Brain (organoid and tissue), 16 donors: ENCODE measurements at places on chromosomes 7 and 10. TPM values are rescaled to one million over a fixed set of nuclear protein-coding genes. Genes with fewer than 3 reads are reported as not detected.

Gene LIPK
- not detected for polyA plus RNA-seq

Gene TIAL1
- 47.2 TPM for polyA plus RNA-seq

Gene SHTN1
- 56.0 TPM for polyA plus RNA-seq

Gene GRM3
- polyA plus RNA-seq: 23.5 TPM

Gene PNLIPRP2
- polyA plus RNA-seq: not detected

Gene IKZF1
- 0.42 TPM for polyA plus RNA-seq

Gene FAM131B
- polyA plus RNA-seq: 69.6 TPM

Gene SMARCD3
- polyA plus RNA-seq: 42.2 TPM

Gene ADCY1
- 25.1 TPM for polyA plus RNA-seq

Gene CCDC126
- polyA plus RNA-seq: 4.2 TPM

Gene ITIH5
- polyA plus RNA-seq: 19.7 TPM

Gene HABP2
- polyA plus RNA-seq: 10.9 TPM
